ENCODE measurements at places on chromosomes 3 and 15.
A peak's percentile ranks its signal among the peaks of the same experiment; 100 is the strongest.

GRCh38 chr15:80730926-80731325 is 35.8 kb downstream of the ABHD17C start:
- no peak for DNase-seq

GRCh38 chr3:98584547-98584946 is 8.9 kb downstream of the CPOX start:
- DNase-seq = no peak

DNA sequence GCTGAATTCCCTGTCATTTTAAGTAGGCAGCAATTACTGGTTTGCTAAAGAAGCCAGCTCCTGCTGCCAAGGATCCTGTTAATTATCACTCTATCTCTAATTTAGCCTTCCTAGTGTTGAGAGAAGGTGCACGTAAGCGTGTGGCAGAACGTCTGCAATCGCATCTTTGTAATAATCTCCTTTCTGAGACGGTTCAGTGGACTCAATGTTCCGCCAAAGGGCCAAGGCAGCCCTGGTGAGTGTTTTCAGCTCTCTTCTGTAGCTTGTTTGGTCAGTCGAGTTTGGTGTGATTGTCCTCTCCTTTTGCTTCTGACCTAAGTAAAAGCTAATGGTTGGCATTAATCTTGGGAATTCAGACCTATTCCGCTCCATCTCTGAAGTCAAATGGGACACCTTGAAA is 24.2 kb downstream of the MITF start:
- DNase-seq = no peak

GRCh38 chr15:79923079-79923514 is 26.3 kb upstream of the MTHFS start:
- DNase-seq = peak; percentile 46

GRCh38 chr3:17765819-17766472 is 23.5 kb upstream of the TBC1D5 start:
- DNase-seq = no peak

DNA sequence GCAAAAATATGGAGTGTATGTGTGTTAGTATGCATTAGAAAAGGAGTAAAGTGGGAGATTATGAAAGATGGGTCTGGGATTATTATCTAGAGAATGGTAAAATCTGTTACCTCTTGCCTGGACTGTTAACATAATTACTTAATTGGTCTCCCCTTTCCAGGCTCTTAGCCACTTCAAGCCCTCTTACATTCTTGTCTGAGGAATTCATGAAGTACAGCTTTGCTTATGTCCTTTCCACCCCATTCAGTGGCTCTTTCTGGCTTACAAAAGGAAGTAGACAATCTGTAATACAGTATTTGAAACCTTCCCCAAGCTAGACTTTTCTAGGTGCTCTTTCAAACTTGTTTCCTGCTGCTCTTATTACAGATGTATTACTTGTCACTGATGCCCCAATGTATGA is 129.8 kb downstream of the MBNL1 start:
- no peak for DNase-seq
